ENCODE measurements at places on chromosomes 7 and 10. TPM values are rescaled to one million over a fixed set of nuclear protein-coding genes. Genes with fewer than 3 reads are reported as not detected.

GRCh38 chr7:47634273-47634672 is 52.4 kb upstream of the TNS3 start:
- no peak for DNase-seq

- no peak for DNase-seq
Observed at GRCh38 chr10:1603181-1603580, 134.1 kb downstream of the ADARB2 start.

GRCh38 chr7:96508371-96508770 is 186.5 kb upstream of the SLC25A13 start:
- no peak for DNase-seq

- DNase-seq, result peak; percentile 39
Observed at GRCh38 chr10:34854147-34854601, 39.1 kb upstream of the PARD3 start.

DNA sequence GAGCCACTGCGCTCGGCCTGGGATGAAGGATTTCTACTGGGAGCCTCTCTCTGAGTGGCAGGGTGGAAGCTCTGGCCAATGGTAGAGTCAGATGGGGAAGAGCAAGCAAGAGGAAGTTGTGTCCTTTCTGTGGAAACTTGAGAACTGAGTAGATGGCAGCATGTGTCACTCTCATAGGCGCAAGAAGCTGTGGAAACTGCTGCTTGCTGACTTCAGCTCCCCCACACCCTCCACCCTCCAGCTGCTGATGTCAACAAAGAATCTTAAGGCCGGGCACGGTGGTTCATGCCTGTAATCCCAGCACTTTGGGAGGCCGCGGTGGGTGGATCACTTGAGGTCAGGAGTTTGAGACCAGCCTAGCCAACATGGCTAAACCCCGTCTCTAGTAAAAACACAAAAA is 39.8 kb upstream of the SRGN start:
- DNase-seq, result peak; percentile 95

DNA sequence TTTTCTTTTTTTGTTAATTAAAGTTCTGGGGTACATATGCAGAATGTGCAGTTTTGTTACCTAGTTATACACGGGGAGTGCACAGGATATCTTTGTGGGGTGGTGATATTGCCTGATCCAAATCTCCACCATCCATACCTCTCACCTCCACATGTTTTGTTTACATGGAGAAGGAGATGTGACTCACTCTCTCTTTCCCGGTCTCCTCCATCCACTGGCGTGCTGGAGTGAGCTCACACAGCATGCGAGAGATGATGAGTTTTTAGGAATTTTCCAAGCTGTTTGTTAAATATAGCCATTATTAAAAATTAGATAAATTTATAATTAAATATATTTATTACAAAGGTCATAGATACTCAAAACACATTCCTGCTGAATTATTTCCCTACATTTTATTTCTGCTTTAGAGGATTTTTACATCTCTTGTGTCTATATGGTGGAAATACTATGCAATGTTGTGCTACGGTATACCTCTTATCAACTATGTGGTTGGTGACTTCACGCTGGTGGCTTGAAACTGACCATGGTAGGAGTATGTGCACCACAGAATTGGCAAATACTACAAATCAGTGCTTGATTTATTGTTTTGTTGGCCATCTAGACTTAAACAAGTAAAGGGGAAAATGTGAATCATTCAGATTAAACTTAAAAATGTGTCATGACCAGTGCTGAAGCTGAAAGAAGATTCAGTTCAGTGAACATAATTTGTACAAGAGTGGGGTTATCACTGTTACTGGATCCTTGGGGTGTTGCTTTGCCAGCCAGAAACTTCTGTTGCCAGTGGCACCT is 107.9 kb upstream of the FAM180A start:
- DNase-seq, result no peak

DNA sequence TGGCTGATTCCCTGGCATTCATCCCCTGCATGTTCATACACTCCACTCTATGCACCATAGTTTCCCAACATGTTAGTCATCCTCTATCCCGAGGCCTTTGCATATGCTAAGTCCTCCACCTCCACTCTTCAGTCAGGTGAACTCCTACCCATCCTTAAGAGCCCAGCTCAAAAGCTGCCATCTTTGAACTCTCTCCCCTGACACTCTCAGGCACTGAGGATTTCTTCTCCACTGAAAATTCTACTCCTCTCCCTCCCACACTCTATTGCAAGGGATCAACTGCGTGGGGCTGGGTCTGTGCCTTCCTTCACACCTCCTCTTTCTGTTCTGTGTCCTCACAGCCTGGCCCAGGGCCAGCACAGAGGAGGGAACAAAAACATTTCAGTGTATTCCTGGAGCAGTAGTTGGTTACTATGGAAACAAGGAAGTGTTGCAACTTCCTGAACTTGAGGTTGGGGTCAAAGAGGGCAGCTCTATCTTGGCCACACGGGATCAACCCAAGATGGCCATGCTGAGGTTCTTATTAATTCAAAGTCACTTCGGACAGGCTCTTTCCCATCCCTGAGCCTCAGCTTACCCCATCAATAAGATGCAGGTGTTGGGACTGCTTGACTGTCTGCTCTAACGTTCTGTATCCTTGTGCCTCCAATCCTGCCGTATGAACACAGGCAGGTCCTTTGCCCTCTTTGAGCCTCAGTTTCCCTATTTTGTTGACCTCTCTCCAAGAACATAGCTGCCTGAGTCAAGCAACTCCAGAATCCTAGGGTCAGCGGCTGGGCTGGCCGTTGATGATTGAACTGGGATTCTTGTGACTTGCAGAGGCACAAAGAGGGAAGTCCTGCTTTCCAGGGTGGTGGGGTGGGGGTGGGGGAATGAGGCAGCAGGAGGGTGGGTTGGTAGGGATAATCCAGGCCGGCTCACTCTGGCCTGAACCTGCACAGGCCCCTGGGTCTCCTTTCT is 15.5 kb downstream of the ZMIZ1 start:
- DNase-seq, result peak; percentile 89

- peak; percentile 9 for DNase-seq
Observed at GRCh38 chr7:52009181-52009580, 692.6 kb upstream of the COBL start.

DNA sequence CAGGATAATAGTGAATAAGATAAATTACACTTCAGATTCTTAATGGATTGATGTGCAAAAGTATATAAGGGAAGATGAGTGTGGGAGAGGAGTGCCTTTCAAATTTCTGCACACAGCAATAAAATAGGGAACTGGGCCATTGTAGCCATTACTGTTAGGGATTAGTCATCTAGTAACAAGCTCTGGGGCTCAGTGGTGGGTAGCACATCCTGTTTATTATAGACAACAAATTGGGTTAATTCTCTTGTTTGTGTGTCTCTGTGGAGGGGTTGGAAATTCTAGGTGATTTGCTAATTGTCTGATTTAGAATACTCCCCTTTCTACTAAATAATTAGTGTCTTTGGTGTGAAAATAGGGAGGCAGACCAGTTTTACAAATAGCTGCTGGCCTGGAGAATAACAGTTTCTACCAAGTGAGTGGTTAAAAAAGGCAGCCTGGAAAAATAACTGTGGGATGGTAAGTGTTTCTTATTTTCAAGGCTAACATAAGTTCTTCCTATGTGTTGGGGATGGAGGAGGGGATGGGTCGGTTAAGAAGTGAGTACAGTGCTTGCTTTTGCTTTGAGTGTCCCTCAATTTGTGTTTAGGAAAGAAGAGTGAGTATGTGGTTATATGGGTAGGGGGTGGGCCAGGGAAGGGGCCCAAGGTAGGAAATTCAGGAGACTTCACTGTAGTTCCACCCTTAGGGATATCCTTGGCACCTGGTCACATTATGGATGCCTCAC is 43.3 kb upstream of the TMEM248 start:
- DNase-seq, result peak; percentile 27

The IFIT1 gene
- total RNA-seq, result 33.3 TPM

The DMBT1 gene
- 18.4 TPM for total RNA-seq

The ZNF365 gene
- 6.2 TPM for total RNA-seq
